ENCODE measurements at places on chromosomes 1 and 21.
A peak's percentile ranks its signal among the peaks of the same experiment; 100 is the strongest.

DNA sequence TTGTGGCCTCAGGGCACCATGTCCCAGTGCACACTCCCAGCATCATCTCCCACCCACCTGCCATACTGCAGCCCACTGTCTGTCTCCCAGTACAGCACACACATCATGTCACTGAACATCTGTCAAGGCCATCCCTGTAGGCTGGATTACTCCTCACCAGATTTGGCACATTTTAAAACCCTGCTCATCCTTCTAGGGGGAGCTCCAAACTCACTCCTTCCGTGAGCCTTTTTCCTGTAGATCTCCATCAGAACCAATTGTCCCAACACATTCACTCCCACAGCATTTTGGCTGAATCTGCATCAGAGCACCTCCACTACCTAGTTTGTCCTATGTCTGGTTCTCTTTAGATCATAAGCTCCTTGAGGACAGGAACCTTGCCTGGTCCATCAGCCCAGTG is 58.6 kb upstream of the GRIK3 start:
- H3K4me1 ChIP-seq: no peaks in the 10 kb centered on the region
- no peaks in the 10 kb centered on the region for H3K27me3 ChIP-seq
- no peak for DNase-seq

DNA sequence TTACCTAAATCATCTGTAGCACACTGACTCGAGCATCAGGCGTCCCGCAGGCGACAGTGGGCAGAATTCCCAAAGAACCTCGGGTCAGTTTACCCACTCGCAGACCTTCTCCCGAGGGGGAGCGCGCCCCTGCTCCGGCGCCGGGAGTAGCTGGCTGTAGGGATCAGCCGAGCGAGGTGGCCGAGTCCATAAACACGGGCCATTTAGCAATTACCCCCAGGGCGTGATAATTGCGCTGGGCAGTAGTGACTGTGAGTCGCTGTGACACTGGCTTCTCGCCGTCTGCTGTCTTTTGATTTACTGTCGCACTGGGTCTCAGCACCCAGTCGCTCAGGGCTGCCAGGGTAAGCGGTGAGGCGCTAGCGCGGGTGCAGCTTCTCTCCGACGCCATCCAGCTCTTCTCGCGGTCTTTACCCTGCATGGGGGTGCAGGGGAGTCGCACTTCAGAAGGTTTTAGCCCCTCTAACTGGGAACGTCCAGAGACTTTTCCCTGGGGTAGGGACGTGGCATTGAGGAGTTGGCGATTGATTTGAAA is 16.2 kb downstream of the HLX start:
- peaks cover 23% of the 10 kb centered on the region for H3K27me3 ChIP-seq
- H3K36me3 ChIP-seq: no peaks in the 10 kb centered on the region
- H3K4me3 ChIP-seq: no peak overlapping the region
- no peak overlapping the region for H3K27ac ChIP-seq

GRCh38 chr1:155064111-155064831 is 731 bp downstream of the EFNA4 start:
- H3K27me3 ChIP-seq: no peaks in the 10 kb centered on the region
- H3K36me3 ChIP-seq: peaks cover 2% of the 10 kb centered on the region
- DNase-seq: peak; percentile 65
- peak overlapping the region; percentile 57 for H3K4me3 ChIP-seq
- H3K4me1 ChIP-seq: peaks cover 38% of the 10 kb centered on the region

GRCh38 chr1:106439475-106439874 is 617.0 kb upstream of the PRMT6 start:
- H3K27ac ChIP-seq: no peak overlapping the region
- no peak overlapping the region for H3K4me3 ChIP-seq
- DNase-seq: no peak
- H3K27me3 ChIP-seq: no peaks in the 10 kb centered on the region
- no peaks in the 10 kb centered on the region for H3K36me3 ChIP-seq
- H3K4me1 ChIP-seq: no peaks in the 10 kb centered on the region

GRCh38 chr1:70188522-70188921 is 16.9 kb downstream of the LRRC40 start:
- H3K27me3 ChIP-seq: no peaks in the 10 kb centered on the region
- H3K4me1 ChIP-seq: no peaks in the 10 kb centered on the region
- no peak overlapping the region for H3K27ac ChIP-seq
- no peak overlapping the region for H3K4me3 ChIP-seq

GRCh38 chr1:218048828-218049420 is 236.2 kb upstream of the RRP15 start:
- no peak for DNase-seq
- H3K36me3 ChIP-seq: no peaks in the 10 kb centered on the region
- no peak overlapping the region for H3K27ac ChIP-seq
- H3K4me1 ChIP-seq: no peaks in the 10 kb centered on the region
- H3K4me3 ChIP-seq: no peak overlapping the region
- H3K27me3 ChIP-seq: no peaks in the 10 kb centered on the region

GRCh38 chr21:10627316-10627863 is 106.0 kb downstream of the TPTE start:
- DNase-seq: no peak
- no peak overlapping the region for H3K4me3 ChIP-seq
- H3K27ac ChIP-seq: no peak overlapping the region
- no peaks in the 10 kb centered on the region for H3K27me3 ChIP-seq
- no peaks in the 10 kb centered on the region for H3K4me1 ChIP-seq
- no peaks in the 10 kb centered on the region for H3K36me3 ChIP-seq

DNA sequence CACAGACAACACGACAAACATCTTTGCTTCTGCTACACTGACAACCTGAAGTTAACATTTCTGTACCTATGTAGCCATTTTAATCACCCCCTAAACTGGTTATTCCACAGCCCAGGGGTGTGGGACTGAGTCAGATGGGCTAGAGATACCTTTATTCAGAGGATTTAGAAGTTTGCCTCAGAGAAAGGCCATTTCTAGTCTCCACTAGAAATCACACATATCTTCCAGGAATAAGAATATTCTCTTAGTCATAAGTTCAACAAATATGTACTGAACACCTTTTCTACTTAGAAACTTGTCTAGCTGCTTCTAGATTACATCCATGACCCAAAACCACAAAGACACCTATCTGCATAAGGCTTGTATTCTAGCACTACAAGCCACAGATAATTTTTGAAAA is 38.8 kb downstream of the ERG start:
- no peak overlapping the region for H3K4me3 ChIP-seq
- no peaks in the 10 kb centered on the region for H3K4me1 ChIP-seq
- DNase-seq: no peak
- H3K27me3 ChIP-seq: no peaks in the 10 kb centered on the region
- H3K27ac ChIP-seq: no peak overlapping the region

GRCh38 chr21:38815060-38815405 is 9.3 kb downstream of the ETS2 start:
- H3K27me3 ChIP-seq: no peaks in the 10 kb centered on the region
- no peaks in the 10 kb centered on the region for H3K4me1 ChIP-seq
- DNase-seq: no peak

- H3K4me3 ChIP-seq: no peak overlapping the region
- DNase-seq: no peak
- no peak overlapping the region for H3K27ac ChIP-seq
- H3K36me3 ChIP-seq: no peaks in the 10 kb centered on the region
- H3K27me3 ChIP-seq: no peaks in the 10 kb centered on the region
These were observed 26.3 kb downstream of the DUSP10 start for GRCh38 chr1:221715321-221716169.

GRCh38 chr1:25760871-25761270 is 39.1 kb upstream of the SELENON start:
- H3K4me1 ChIP-seq: peaks cover 1% of the 10 kb centered on the region
- H3K4me3 ChIP-seq: no peak overlapping the region
- no peaks in the 10 kb centered on the region for H3K27me3 ChIP-seq
- no peaks in the 10 kb centered on the region for H3K36me3 ChIP-seq

DNA sequence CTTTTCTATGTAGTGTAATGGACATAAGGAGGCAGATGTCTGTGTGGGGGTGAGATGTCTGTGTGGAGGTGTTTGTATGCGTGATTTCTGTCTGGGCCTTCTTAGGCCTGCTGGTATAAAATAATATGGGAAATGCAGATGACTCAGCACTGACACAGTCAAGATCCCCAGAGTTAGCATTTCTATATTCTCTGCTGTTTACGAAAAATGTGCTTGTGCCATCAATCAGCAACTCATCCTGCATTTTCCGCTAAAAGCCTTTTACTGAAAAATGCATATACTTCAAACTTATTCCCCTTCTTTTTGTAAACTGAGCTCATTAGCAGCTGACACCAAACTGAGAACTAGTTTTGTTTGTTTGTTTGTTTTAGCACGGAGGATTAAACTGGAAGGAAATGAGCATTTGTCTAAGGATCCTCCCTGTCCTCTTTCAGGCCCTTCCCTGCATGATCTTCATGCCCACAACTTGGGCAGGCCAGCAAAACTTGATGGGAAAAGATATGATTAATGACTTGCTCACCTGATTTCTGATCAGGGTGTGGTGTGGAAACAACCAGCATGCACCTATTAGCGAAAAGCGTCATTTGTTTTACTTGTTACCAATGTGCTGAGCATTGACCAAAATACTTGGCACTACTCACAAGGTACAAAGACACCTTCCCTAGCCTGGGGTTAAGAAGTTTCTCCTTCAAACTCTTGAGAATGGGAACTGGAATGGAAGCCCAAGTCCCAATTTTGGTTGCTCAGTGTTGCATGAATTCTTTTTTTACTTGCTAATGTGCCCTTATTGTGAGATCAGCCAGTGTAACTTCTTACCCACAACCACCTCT is 77.4 kb downstream of the NDUFS5 start:
- H3K27ac ChIP-seq: no peak overlapping the region
- no peak for DNase-seq
- H3K36me3 ChIP-seq: no peaks in the 10 kb centered on the region
- peaks cover 17% of the 10 kb centered on the region for H3K4me1 ChIP-seq
- H3K27me3 ChIP-seq: no peaks in the 10 kb centered on the region
- H3K4me3 ChIP-seq: no peak overlapping the region
